ENCODE measurements at places on chromosomes 11 and 22.

DNA sequence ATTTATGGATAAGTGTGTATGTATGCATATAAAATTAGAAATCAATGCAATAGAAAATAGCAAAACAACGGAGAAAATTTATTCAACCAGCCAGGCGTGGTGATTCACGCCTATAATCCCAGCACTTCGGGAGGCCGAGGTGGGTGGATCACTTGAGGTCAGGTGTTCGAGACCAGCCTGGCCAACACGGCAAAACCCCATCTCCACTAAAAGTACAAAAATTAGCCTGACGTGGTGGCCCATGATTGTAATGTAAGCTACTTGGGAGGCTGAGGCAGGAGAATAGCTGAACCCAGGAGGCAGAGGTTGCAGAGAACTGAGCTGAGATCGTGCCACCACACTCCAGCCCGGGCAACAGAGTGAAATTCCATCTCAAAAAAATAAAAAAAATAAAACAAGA lies 5.5 kb downstream of the KRTAP5-6 start:
- no peak for DNase-seq

GRCh38 chr11:117607449-117607848 lies 189.6 kb downstream of the DSCAML1 start:
- DNase-seq: no peak

DNA sequence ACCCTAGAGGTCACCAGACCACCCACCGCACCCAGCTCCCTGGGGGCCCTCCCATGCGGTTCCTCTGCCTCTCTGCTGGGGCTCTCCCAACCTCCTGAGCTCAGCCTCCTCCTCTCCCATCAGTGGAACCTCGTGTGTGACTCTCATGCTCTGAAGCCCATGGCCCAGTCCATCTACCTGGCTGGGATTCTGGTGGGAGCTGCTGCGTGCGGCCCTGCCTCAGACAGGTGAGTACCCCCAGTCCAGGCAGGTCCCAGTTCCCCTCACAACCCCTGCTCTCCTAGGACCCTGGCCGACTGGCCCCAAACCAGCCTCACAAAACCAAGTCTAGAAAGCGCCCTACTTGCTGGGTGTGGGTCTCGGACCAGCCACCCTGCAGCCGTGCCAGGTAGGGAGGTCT lies 1.6 kb downstream of the SLC22A12 start:
- DNase-seq: no peak

GRCh38 chr11:125404811-125405790 lies 91.0 kb downstream of the FEZ1 start:
- DNase-seq: peak; percentile 51

GRCh38 chr11:121024989-121025388 lies 1.1 kb downstream of the TBCEL start:
- DNase-seq: no peak

DNA sequence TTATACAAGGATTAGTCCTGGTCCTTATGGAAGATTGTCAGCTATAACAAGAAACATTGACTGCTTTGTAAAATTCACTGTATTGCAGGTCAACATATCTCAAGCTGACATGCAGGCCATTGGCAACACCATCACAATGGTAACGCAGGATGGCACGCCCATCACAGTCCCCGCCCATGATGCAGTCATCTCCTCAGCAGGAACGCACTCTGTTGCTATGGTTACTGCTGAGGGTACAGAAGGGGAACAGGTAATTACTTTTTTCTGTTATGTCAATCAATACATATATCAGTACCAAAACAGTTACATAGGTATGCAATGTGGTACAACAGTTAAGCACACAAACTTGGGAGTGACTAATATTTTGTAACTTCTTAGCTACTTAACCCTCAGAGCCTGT lies 55.3 kb downstream of the ZNF143 start:
- no peak for DNase-seq

GRCh38 chr11:62400760-62401159 lies 18.1 kb upstream of the SCGB1A1 start:
- DNase-seq: no peak

DNA sequence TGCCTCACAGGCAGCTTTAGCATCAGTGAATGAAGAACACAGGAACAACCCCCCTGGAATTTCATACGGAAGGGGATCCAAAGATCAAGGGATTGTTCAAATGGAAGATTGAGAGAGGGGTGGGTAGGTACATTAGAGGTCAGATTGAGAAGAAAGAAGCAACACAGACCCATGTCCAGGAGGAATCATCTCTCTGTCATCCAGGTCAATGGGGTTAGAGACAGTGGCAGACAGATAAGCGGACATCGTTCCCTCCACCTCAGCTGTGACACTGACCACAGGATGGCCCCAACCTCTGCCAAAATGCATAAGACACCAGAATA lies 1.9 kb upstream of the NPAS4 start:
- no peak for DNase-seq

DNA sequence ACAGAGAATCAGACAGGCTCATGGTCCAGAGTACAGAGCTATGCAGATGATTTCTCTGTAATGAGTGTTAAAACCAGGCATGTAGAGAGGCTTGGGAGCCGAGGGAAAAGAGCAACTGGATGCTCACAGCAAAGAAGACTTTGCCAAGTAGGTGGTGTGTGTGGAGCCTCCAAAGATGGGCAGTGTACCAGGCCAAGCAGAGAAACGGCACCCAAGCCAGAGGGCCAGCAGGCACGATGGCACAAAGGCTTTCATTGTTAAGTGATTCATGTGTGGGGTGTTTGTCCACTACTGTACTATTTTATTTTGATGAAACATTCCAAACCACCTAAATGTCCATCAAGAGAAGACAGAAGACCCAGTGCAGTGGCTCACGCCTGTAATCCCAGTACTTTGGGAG lies 11.1 kb downstream of the RANGAP1 start:
- no peak for DNase-seq

- peak; percentile 61 for DNase-seq
These were observed 44.9 kb upstream of the VSTM5 start for GRCh38 chr11:93895106-93895862.

GRCh38 chr11:116230438-116230837 lies 542.3 kb downstream of the BUD13 start:
- no peak for DNase-seq

DNA sequence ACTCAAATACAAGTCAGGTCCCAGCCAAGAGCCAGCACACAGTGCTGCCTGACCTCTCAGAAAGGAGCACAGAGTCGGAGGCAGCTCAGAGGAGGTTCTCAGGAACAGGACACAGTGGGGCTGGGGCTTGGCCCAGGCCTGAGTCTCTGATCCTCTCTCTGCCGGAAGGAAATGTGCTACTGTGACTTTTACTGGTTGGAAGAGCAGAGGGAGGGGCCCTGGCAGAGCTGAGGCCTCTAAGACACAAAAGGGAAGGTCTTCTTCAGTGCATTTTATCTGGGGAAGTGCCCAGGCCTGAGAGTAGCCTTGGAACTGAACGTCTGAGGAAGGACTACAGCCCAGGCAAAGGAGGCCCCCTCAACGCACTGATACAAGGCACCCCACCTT lies 16.2 kb upstream of the CASTOR1 start:
- DNase-seq: no peak

DNA sequence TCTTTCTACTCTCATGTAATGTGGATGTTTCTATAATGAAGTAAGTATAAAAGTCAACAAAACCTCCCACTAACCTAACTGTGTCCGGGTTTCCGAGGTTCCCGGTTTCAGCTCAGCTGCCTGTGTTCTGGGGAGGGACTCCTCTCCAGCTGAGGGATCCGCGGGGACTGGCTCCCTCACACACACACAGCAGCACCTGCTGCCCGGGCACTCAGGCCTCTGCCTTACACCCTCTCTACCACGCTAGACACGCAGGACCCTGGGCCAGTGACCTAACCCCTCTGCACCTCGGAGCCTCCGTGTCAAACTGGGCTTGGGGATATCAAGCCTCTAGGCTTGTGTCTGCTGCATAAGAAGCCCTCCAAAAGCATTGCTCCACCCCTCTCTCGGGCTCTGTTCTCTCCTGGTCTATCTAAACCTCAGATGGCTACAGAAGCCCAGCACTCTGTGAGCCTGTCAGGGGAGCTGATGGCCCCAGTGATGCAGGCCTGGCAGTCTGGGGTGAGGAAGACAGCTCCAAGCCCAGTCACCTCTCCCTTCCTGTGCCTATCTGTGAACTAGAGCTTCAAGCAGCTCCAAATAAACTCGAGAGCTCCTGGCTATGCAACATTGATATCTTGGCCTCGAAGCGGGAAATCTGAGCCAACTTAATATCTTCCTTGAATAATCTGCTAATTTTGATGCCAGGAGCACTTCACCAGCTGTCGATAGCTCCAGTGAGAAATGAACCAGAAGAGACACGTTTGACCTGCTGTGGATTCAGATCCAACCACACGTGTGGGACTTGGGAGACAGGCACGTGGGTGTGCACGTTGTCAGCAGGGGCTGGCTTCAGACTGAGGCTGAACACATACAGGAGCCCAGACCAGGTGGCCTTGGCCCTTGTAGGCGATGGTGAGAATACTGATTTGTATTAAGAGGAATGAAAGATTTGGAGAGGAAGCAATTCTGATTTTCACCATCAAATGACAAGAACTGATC lies 232.7 kb upstream of the B3GAT1 start:
- DNase-seq: no peak

GRCh38 chr11:66429983-66430602 lies 8.6 kb downstream of the MRPL11 start:
- DNase-seq: peak; percentile 83

GRCh38 chr11:102447193-102447592 lies 5.4 kb downstream of the TMEM123 start:
- DNase-seq: no peak

DNA sequence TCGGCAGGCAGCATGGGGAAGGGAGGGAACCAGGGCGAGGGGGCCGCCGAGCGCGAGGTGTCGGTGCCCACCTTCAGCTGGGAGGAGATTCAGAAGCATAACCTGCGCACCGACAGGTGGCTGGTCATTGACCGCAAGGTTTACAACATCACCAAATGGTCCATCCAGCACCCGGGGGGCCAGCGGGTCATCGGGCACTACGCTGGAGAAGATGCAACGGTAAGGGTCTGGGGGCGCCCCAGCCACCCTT lies 204 bp downstream of the FADS2 start:
- no peak for DNase-seq

DNA sequence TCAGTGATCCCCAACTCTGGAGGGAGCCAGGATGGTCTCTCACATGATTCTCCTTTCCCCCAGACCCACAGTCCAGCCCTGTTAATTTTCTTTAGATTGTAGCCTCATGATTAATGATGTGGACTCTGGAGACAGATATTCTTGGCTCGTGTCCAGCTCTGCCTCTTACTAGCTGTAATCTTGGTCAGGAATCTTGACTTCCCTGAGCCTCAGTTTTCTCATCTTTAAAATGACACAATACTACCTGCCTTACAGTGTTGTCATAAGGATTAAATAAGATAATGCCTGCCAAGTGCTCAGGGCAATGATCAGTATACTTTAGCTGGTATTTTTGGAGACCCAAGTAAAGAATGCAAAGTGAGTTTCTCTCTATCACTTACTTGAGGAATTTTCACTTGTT lies 60.0 kb downstream of the SPECC1L start:
- no peak for DNase-seq

GRCh38 chr22:48891688-48892577 lies 935.7 kb downstream of the BRD1 start:
- DNase-seq: no peak

GRCh38 chr11:66292543-66293332 lies 1.0 kb downstream of the TMEM151A start:
- DNase-seq: no peak

GRCh38 chr22:38243007-38243765 lies 29.6 kb downstream of the TMEM184B start:
- DNase-seq: peak; percentile 98

- peak; percentile 59 for DNase-seq
These were observed 13.8 kb downstream of the ADA2 start for GRCh38 chr22:17205432-17205831.

- no peak for DNase-seq
These were observed 113.5 kb downstream of the FCHSD2 start for GRCh38 chr11:73028611-73029010.

- no peak for DNase-seq
These were observed 609.9 kb downstream of the INSC start for GRCh38 chr11:15724601-15725000.

DNA sequence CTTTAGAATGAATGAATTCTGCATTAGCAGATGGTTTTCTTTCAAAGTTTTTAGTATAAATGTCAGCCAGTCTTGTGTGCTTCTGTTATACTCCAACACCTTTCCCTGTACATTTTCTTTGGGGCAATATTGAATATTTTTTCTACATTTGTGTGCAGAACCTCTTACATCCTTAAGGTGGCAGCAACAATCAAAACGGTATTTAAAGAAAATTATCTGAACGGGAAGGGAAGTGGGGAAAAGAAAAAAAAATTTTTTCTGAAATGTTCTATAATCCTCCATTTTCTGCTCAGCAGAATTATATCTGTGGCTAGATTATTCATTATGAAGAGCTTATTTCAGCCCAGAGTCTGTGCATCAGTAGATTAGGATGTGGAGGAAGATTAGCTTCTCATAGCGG lies 347.3 kb upstream of the RAG2 start:
- DNase-seq: no peak

DNA sequence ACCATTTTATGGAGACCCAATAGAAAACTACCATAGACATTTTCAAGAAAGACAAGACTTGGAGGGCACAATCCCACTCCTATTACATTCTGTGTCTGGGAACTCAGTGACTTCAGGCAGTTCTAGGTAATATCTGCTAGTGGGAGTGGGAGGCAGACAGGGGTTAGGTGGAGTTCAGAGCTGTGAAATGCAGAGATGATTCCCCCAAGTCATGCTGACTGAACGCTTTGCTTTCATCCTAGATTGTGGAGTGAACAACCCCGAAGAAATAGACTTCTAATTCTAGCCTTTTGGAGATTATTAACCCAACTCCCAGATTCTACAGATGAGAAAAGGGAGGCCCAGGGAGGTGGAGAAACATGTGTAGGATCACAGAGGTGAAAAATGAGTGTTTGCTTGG lies 437.8 kb upstream of the CADM1 start:
- DNase-seq: no peak

GRCh38 chr22:20087319-20088262 lies 7.5 kb downstream of the DGCR8 start:
- DNase-seq: no peak

DNA sequence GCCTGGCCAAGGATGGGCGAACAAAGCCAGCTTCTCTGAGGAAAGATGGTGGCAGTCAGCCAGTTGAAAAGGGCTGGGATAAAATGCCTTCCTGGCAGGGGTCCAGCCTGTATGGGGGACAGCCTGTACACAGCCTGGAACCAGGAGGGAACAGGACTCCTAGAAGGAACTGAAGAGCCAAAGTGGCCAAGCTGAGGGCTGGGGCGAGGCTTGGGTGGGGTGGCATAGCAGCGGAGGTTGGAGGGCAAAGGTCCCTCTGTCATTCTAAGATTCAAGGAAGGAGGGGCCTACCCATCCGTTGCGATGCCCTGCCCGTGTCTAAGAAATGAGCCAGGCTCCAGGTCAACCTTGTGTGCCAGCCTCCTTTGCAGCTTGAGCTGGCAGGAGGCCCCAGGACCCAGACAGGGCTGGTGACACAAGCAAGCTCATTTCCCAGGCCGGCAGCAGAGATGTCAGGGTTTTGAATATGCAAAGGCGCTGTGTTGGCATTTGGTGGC lies 22.6 kb downstream of the FADD start:
- no peak for DNase-seq

GRCh38 chr11:105713696-105714095 lies 103.8 kb downstream of the GRIA4 start:
- no peak for DNase-seq

- no peak for DNase-seq
These were observed 720.1 kb downstream of the KCNA4 start for GRCh38 chr11:29296680-29297079.
